ENCODE measurements at places on chromosomes 12 and 14. TPM values are rescaled to one million over a fixed set of nuclear protein-coding genes. Genes with fewer than 3 reads are reported as not detected.

Gene SMCO2
- total RNA-seq: not detected

Gene WNT5B
- not detected for total RNA-seq

Gene SCNN1A
- 1.1 TPM for total RNA-seq

Gene LAG3
- total RNA-seq: 8.5 TPM

DNA sequence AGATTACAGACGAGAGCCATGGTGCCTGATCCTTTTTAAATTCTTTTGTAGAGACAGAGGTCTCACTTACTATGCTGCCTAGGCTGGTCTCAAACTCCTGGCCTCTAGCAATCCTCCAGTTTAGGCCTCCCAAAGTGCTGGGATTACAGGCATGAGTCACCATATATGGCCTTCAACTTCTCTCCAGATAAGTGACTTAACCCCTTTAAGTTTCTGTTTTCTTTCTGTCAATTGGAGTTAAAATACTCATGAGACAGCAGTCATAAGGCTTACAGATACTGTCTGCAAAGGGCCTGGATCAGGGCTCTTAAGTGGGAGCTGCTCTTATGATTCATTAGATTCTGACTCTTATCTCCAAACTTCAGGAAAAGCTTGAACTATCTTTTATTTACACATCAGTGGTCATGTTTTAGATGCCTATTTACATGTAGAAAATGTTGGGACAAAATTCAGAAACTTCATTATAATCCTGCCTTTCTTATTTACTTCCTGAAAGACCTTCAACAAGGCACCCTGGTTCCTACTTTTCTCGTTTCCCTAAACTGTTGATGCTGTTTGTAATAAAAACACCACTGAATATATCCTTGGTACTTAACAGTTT lies 271.5 kb upstream of the TBX3 start:
- DNase-seq: no peak

GRCh38 chr12:123363740-123364531 lies 711 bp downstream of the SBNO1 start:
- DNase-seq: peak; percentile 33

- peak; percentile 60 for DNase-seq
These were observed 136.4 kb upstream of the KRAS start for GRCh38 chr12:25386831-25387731.

DNA sequence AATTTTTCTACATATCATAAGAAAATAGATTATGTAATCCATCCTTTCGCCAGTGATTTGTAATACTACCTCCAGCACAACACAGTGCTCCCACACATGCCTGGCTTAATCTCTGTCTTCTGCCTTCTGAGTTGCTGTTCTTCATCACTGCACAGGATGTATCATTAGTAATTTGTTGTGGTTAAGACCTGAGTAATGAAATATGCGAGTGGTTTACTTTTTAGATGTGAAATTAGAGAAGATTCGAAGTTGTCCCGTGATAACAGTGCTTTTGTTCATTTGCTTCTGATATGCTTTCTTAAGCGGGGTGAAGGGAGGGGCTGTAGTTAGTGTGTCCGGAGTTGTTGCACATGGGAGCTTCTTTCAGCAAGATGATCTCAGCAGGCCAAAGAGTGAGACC lies 18.1 kb downstream of the KRT85 start:
- no peak for DNase-seq

DNA sequence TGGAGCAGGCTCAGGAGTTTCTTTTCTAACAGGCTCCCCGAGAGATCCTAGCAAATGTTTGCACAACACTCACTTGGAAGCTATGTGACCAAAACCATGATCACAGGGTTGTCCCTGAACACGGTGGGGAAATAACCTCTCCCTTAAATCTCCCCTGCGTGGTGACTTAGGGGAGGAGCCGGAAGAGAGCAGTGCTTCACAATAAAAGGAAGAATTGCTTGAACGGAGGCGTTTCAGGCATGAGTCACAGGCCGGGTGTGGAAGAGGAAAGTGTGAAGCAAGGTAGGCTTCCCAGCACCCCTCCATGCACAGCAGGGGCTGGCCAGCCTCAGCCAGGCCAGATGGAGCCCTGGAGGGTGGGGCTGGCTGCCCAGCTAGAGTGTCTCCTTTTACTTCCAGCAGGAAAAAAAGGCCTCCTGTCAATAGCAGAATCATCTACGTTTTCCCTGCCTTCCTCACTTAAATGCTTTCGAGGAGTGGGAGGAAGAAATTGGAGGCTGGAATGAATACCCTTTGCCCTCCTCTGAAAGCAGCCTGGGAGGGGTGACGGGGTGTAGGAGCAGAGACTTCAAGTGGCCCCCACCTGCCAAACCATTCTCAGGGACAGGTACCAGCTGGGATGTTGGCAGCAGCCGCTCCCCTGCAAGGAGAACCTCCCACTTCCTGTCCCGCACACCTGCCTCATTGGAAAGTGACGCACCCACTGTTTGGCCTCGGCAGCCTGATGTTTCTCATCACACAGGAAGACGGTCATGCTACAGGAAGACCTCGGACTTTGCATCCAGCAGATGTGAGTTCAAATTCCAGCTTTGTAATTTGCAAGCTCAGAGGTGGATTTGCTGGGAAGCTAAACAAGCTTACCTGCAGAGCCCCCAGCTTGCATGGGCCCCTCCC lies 30.1 kb upstream of the PPP2R5C start:
- DNase-seq: peak; percentile 50

DNA sequence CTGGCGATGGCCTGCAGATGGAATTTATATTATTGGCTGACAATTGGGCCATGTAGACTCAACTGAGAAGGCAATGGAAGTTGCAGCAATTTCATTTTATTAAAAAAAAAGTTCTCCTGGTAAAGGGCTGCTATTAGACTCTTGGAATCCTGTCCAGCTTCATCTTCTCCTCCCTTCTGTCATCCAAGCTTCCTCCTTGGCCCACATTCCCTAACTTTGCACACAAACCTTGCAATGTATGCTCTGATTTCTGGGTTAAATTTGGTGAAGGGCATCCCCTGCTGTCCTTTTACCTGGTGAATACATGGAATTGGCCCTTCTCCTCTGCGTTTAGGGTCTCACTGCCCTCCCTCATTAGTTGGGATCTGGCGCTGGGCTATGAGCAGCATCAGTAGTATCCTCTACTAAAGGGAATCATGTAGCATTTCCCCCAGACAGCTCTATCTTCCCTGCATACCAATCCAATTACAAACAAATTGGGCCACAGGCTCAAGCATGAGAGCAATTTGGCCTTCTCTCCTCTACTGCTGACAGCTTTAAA lies 336.9 kb downstream of the BMP4 start:
- DNase-seq: no peak

DNA sequence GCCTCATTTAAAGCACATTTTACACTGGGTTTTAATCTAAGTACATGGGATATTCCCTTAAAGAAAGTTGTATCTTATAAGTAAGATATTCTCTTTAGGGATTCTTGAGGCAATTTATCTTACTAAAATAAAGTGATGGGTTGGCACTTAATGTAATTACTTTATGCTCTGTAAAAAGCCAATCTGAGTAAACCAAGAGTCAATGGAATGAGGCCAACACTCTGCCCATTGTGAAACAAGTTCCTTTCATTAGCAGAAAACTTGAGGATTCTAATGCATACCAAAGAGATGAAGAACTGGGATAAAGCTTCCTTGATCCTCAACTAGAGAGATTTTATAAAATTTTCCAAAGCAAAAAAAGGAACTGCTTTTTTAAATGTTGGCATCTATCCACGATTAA lies 121.2 kb downstream of the METTL25 start:
- no peak for DNase-seq
